Activated CD4-positive, alpha-beta T cell treated with anti-CD3 and anti-CD28 coated beads, Interleukin-2, amount 10 ng/mL, durations not matched to agents 24 days and 14 days (primary cell): ENCODE measurements at places on chromosomes 1 and 21. TPM values are rescaled to one million over a fixed set of nuclear protein-coding genes. Genes with fewer than 3 reads are reported as not detected.

- no peak for DNase-seq
These were observed 58.5 kb downstream of the PKN2 start for GRCh38 chr1:88742531-88742930.

GRCh38 chr1:31795801-31796621 lies 19.8 kb downstream of the SPOCD1 start:
- no peak for DNase-seq

Gene NR5A2
- not detected in 2 replicates for total RNA-seq

DNA sequence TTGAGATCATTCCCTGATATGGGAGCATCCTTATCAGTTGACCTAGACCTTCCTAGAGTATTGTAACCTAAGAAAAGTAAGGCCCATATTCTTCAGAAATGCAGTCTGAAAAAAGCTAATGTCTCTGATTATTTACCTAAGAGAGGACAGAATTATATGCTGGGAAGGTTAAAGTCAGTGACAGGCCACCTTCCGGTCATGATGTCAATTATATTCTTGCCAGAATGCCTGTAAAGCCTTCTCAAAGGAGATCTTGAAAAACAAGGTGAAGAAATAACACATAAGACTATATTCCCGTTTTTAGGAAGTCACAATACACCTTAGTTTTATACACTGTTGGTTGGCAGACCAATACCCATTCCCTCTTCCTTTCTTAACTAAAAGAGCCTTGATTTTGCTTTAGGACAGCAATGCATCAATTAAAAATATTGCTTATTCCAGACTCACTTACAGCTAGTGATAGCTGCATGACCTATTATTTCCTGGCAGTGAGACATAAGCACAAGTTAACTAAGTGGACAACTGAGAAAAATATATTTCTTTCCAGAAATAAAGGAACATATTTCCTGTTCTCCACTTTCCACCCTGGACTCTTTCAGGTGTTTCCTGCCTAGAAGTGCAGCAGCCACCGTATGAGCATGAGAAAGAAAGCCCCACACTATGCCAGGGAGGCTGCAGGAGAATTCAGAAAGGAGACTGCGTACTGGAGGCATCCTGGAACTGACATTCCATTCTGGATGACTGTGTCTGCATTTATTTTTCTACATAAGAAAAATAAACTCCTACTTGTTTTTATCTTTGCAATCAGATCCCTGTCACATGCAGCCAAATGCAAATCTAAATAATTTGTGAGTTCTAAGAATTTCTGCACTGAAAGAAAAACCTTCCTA lies 332.9 kb upstream of the PTBP2 start:
- DNase-seq, result no peak

DNA sequence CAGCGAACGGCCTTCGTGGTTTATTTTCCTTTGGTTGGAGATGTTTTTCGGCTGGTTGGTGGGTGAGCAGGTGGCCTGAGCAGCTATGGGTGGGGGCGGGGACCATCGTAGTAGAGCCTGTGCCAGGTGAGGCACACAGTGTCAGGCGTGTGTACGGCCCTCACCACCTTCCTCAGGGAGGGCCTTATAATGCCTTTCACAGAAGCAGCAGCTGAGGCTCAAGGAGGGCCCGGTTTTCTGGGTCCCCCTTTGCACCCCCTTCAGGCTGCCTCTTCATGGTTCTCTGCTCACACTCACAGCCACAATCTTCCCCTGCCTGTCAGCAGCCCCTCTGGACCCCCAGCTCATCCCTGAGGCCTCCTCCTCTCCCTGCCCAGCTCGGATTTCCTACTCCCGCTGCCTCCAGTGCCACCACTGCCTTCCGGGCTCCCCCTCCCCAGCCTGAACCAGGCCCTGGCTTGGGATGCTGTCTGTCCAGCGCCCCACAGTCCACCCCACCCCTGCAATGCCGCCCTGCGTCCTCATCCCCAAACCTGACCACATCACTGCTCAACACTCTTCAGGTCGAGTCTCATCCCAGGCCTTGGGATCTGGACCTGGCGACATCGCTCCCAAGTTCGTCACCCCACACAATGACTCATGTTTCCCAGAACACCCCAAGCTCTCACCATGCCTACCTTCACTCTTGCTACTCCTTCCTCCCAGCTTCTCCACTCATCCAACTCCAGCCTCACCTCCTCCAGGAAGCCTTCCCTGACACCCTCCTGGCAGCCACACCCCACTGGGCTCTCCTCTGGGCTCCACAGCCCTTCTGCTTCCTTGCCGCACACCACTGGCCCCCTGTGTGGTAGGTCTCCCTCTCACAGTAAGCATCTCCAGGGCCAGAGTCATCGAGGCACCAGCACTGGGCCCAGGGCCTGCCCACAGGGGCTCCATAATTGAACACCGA lies 53.9 kb downstream of the DMRTB1 start:
- DNase-seq, result no peak

Gene KRTAP21-1
- not detected in 2 replicates for total RNA-seq

Gene RHBDL2
- total RNA-seq, result not detected in 2 replicates

Gene SGIP1
- not detected in 2 replicates for total RNA-seq

DNA sequence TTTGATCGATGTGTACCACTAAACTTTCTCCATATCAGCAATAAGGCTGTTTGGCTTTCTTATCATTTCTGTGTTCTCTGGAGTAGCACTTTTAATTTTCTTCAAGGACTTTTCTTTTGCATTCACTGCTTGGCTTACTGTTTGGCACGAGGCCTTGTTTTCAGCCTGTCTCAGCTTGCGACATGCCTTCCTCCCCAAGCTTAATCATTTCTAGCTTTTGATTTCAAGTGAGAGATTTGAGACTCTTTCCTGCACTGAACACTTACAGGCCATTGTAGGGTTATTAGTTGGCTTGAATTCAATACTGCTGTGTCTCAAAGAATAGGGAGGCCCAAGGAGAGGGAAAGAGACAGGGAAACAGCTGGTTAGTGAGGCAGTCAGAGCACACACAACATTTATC lies 120.6 kb upstream of the KCND3 start:
- no peak for DNase-seq

Gene NPL
- total RNA-seq, result 4.4 and 5.5 TPM in 2 replicates

Gene NGF
- total RNA-seq, result not detected in 2 replicates

Gene ZNF683
- total RNA-seq, result not detected in 2 replicates

GRCh38 chr1:26009796-26010447 lies 11.7 kb upstream of the EXTL1 start:
- DNase-seq, result no peak

Gene TCP10L
- 0.58 and 1.1 TPM in 2 replicates for total RNA-seq

- DNase-seq, result no peak
These were observed 23.9 kb downstream of the CACHD1 start for GRCh38 chr1:64493831-64494230.

Gene MAP1LC3C
- total RNA-seq, result not detected in 2 replicates

Gene NPPA
- not detected in 2 replicates for total RNA-seq

Gene ADGRB2
- total RNA-seq, result 0.40 and 0.45 TPM in 2 replicates

Gene NPPB
- not detected in 2 replicates for total RNA-seq

DNA sequence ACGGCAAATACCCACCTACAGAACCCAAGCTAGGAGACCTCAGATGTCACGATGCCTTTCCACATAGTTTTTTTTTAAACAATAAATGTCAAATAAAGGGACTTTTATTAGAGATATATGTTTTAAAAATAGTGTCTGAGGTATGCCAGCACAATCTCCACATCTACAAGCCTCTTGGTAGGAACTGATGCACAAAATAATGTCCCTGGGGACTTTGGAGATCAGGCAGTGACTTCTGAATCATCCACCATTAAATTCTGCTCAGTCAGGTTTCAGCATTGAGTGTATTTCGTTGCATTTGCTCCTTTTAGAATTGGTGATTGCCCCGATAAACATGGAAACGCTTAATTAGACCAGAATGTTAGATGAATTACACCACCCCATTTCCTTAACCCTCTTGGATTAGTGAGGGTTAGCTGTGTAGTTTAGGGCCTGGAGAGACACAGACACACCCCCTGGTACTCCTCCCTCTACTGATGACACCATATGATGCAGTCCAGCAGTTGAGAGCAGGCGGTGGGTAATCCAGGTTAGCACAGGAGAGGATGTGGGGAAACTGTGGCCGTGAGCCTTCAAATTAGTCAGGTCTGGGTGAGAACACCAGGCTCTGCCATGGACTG lies 33.6 kb downstream of the LGR6 start:
- no peak for DNase-seq

- no peak for DNase-seq
These were observed 2.5 kb downstream of the SDC3 start for GRCh38 chr1:30905916-30906620.

DNA sequence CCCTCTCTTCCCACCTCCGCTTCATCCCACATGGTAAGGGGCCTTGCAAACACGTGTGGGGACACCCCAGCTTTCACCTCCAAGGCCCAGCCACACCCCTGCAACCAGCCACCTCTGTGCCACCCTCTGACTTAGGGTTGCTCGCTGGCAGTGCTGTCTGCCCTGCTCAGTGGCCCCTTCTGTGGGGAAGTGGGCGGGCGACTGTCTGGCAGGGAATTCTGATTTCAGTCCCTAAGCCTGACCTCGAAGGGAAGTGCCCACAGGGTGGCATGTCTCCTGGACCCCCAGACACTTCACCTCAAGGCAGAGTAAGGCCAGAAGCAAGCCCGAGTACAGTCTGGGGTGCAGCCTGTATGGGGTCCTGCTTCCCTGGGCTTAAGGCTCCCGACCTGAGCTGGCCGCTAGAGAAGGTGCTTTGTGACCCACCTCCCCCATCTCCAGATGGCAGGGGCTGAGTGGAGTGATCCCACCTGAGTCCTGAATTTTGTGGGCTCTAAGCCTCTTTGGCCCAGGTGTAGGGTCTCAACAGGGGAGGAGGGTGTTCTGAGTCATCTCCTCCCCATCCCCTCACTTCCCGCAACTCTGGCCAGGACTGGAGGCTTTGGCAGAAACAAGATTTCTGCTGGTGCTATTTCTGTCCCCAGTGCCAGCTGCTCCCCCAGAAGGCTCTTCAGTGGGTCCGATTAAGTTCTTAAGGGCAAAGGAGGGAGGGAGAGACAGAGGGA lies 7.0 kb downstream of the RD3 start:
- DNase-seq, result no peak

Gene PAQR6
- total RNA-seq, result 4.2 and 4.6 TPM in 2 replicates

Gene SPATA21
- total RNA-seq, result not detected in 2 replicates

DNA sequence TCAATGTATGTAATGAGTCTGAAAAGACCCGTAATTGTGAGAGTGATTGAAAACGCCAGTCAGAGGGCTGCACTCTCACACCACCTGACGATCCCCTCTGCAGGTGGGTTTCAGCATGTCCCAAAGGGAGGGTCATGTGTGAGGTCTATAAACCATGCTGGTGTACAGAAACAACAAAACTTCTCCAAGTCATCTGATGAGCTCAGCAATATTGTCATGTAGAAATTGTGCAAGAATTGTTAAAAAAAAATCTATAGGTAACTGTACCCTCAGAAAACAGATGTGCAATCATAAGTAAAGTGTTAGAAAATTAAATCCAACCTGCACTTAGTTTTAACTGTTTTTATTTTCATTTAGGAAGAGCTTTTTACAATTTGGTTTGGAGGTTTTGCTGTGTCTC lies 152.5 kb downstream of the PCBP3 start:
- peak; percentile 47 for DNase-seq

- no peak for DNase-seq
These were observed 685.4 kb downstream of the PTPRU start for GRCh38 chr1:29921741-29922140.

DNA sequence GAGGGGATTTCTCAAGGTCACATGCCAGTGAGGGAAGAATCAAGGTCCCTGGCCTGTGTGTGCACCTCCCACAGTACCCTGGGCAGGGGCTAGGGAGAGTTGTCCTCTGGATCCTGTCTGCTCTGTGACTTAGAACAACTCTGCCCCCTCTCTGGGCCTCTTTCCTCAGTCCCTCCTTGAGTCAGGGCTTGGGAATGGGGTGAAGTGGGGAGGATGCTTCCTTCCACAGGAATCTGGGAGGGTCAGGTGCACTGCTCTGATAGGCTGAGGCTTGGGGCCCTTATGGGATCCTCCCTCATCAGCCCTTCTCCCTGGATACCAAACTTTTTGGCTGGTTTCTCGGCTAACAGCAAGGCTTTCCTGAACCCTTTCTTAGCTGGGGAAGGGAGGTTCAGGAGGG lies 2.5 kb downstream of the TRNP1 start:
- peak; percentile 59 for DNase-seq

- no peak for DNase-seq
These were observed 20.5 kb downstream of the WNT2B start for GRCh38 chr1:112529301-112529700.

- no peak for DNase-seq
These were observed 121.1 kb downstream of the EVI5 start for GRCh38 chr1:92663775-92664174.

Gene SERINC2
- not detected in 2 replicates for total RNA-seq

DNA sequence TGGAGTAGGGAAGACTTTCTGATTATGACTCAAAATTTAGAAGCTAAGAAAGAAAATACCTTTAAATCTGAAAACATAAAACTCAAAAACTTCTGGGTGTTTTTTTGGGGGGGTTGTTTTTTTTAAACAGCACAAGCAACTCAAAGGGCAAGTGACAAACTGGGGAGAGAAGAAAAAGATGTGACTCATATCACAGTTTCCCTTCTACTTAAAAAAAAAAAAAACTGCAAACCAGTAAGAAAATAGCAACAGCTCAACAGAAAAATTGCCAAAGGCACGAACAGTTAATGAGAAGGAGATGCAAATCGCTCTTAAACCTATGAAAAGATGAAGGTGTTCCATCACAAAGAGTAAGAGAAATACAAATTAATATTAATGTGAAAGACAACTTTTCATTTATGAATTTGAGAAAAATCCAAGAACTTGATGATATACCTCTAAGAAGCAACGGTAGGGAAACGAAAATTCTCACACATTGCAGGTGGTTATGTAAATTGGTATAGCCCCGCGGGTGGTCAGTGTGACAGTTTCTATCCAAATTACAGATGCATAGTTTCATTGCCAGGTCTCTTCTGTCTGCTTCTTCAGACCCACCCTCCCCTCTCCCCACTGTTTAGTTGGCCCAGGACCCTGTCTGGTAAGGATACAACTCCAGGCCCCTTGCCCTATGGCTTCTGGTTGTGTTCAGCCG lies 9.0 kb downstream of the IFNAR2 start:
- no peak for DNase-seq

Gene TMEM269
- 0.12 TPM in 1 of 2 replicates, not detected in the other for total RNA-seq

GRCh38 chr1:110524311-110525248 lies 5.6 kb upstream of the KCNA10 start:
- peak; percentile 85 for DNase-seq

DNA sequence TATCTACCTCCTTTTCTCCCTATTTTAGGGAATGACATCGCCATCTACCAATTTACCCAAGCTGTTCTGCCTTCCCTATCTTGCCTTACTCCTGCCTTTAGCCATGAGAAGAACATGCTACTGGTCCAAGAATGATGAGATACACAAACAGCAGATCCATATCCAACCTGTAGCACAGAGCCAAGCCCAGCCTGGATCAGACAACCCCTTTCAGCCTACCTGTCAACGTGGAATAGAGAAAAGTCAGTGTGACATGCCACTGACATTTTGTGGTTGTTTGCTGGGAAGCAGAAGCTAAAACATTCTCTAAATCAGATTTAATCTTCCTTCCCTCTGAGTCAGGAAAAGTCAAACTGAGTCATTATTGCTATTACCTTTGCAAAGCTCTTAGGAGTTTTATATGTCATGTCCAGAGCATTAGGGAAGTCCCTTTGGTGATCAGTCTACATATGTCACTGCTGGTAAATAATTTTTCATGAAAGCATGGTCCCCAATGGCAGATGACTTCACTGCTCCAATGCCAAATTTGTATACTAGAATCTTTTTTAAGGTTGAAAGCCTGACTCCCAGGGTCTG lies 143.1 kb downstream of the TPR start:
- DNase-seq, result no peak
